ENCODE measurements at places on chromosomes 7 and 10. TPM values are rescaled to one million over a fixed set of nuclear protein-coding genes. Genes with fewer than 3 reads are reported as not detected.

GRCh38 chr10:130747356-130747755, 564.2 kb downstream of the TCERG1L start:
- DNase-seq: no peak

- no peak for DNase-seq
Observed at GRCh38 chr10:36476399-36476798, 649.0 kb upstream of the ANKRD30A start.

DNA sequence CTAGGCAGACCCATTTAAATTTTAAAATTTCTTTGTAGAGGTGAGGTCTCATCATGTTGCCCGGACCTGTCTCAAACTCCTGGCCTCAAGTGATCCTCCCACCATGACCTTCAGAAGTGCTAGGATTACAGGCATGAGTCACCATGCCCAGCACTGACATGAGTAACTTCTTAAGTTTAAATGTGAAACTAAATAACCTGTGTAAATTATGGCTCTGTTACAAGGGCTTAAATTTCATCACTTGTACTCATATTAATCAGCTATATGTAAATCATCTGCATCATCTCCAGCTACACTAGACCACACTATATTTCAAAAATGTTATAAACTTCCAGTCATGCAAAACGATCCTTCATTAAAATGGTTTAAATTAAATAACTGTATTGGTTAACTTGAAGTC, 56.1 kb downstream of the ATAD1 start:
- peak; percentile 86 for DNase-seq

DNA sequence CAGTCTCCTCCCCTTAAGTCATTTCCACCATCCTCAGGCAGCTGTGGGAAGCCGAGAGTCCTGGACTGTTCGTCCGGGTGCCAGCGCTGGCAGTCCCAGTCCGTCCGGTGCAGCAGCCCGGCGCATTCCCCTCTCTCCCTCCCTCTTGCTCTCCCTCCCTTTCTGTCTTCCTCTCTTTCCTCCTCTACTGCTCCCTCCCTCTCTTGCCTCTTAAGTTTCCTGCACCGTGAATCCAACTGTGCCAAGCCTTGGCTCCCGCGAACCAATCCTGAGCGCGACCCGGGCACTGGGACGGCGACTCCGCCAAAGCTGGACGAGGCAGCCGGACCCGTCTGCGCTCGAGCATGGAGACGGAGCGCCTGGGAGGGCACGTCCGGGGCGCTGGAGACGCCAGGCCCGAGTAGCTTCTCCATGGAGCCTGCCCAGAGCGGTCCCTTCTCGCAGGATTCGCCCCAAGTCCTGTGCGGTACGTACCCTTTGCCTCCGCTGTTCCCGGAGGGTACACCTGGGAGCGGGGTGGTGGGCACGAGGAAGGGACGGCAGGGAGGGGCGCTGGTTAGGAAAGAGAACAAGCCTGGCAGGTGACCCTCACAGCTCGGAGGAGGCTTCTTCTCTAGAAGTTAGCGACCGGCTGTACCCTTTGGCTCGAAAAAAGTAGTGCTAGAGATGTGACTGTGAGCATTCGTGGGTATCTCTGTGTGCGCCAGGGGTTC, 1.0 kb downstream of the NXPH1 start:
- peak; percentile 31 for DNase-seq

DNA sequence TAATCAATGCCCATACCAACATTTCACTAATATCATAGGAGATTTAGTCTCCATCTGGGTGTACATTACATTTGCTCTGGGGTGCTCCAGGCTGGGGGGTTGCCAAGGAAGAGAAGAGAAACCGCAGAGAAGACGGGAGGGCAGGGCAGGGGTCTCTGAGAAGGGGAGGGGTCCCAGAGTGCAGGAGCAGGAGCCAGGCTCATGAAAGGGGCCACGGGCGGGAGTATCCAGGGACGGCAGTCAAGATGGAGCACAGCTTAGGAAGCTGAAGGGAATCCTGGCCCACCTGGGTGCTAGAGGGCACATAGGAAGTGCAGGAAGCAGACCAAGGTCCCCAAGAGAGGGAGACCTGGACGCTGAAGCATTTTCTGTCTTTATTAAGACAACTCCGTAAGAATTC, 2.2 kb downstream of the LEP start:
- DNase-seq: no peak

DNA sequence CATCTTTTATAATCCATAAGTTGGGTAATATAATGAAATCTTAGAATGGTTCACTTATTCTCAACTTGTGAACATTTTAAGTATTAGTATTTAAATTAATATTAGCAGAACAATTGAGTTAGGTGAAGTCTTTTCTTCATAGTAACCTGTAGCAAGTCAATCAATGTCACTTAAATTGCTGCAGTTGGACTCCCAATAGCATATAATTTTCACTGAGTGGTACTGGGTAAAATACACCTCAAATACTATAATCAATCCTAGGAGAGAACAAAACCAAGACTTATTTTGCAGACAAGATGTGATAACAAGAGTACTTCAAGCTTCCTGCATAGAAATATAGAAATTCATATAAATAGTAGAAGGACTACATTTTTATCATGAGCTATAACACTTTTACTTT, 677.9 kb upstream of the LRRN3 start:
- no peak for DNase-seq

DNA sequence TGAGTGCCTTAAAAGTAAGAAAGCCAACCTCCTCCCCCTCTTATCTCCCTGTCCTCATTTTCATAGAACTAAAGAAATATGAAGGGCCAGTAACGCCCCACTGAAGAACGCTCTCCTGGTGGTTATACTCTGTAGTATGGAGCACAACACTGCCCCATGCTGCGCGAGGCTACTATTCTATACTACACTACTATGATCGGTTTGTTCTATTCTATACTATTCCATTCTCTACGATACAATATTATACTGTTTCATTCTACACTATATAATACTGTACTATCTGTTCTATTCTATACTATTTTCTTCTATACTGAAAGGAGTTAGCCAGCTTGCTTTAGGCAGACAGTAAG, 34.8 kb downstream of the DIP2C start:
- DNase-seq: no peak

- DNase-seq: no peak
Observed at GRCh38 chr7:148442933-148443332, 147.6 kb upstream of the C7orf33 start.

DNA sequence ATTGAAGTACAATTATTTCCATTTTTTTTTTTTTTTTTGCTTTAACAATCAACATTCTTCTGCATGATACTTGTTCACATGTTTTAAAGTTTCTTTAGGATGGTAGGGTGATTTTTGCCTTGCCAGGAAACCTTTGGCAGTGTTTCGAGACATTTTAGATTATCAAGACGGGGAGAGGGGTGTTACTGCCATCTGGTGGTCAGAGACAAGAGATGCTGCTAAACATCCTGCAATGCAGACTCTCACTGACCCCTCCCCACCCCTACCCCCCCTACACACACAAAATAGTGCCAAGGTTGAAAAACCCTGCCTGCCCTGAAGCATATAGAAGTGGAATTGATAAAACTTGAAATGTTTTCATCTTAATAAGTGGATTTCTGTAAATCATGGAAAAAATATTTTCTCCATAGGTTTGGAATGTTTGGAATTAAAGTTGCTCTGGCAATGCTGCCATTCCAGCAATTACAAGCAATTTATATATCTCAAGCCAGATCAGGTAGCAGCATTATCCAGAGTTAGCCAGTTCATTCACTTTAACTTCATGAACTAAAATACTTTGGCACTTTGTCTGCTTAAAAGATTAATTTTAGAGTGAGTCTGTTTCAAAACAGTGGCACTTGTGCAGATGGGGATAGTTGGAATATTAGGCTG, 62.1 kb downstream of the SDHAF3 start:
- DNase-seq: peak; percentile 46

SOSTDC1 gene
- total RNA-seq: not detected

MUC3A gene
- total RNA-seq: not detected

PRTFDC1 gene
- total RNA-seq: 0.30 TPM

DNA sequence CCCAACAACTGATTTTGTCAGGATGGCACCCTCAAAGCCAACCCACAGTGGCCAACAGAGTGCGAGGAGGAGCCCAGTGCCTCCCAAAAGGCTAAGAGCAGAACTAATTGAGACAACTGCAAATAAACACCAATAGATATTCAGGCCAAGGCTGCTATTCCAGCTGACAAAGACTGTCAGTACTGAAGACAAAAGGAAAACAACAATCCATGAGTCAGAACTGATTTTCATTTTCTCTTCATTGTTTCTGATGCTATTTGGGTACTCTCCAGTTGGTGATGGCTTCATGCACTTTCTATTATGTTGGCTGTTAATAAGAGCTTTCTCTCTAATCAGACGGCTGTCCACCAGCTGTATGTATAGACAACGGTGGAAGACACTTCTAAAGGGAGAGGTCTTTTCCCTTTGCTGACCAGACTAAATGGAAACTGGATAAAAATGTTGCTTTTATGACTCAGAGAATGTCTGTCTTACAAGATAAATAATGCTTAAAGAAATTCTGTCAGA, 515.9 kb downstream of the PARD3 start:
- peak; percentile 20 for DNase-seq

LRRC18 gene
- 0.70 TPM for total RNA-seq

FGFR2 gene
- total RNA-seq: not detected

- DNase-seq: no peak
Observed at GRCh38 chr7:108046952-108047506, 44.1 kb upstream of the LAMB1 start.

GRCh38 chr10:11689945-11690736, 52.0 kb upstream of the ECHDC3 start:
- no peak for DNase-seq

GHRHR gene
- not detected for total RNA-seq

- peak; percentile 40 for DNase-seq
Observed at GRCh38 chr10:28678687-28679457, 1.6 kb downstream of the BAMBI start.

- no peak for DNase-seq
Observed at GRCh38 chr10:72667207-72667864, 24.6 kb upstream of the MCU start.

SLC12A9 gene
- 19.9 TPM for total RNA-seq

DNA sequence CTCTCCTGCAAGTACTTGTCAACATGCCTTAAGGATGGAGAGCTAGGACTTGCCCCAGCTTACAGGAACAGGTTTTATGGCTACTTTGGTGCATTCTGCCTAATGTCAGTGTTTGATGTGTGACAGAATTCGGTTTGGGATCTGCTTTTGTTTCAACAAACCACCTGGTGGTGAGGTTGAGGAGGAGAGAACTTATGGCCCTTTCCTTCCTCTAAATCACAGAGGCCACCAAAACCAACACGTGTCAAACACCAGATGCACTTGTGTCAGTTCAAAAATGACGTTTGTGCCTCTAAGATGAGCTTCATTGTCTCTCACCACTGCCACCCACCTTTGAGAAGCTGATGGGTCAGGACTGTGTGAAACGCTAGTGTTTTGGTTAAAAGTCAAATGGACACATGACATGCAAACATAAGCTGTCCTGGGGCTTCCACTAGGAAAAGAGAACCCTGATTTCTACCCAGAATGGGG, 83.9 kb downstream of the OSBPL3 start:
- DNase-seq: no peak

DNA sequence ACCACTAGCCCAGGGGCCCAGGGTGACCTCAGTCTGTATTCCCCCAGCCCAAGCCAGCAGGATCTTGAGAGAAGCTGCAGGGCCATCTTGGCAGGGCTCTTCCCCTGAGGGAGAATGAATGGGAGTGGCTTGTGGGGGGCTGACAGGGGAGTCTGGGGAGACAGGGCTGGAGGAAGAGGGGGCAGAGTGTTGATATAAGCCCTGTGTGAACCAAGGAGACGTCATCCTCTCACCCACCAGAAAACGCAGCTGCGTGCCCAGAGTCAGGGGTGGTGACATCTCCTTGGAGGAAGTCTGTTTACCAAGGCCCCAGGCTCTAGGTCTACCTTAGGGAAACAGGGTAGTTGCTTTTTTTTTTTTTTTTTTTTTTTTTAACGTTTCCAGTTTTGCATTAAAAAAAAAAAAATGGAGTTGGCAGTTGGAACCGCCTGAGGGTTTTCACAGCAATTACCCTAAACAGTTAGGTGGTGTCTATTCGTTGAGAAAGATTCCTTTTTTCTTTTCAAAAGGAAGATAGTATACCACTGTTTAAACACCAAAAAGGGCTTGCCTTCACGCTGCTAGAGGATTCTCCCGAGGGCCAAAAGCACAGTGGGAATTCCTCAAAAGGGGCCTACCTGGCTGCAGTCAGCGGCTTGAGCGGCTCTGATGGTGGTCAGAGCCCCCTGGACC, 113.8 kb downstream of the PRPF18 start:
- no peak for DNase-seq

VWDE gene
- total RNA-seq: 1.1 TPM
